Stimulated activated CD8-positive, alpha-beta memory T cell treated with anti-CD3 and anti-CD28 coated beads, Interleukin-4, amount 100 ng/mL, for 4 hours (primary cell): ENCODE measurements at places on chromosomes 2 and 18.

GRCh38 chr2:24453379-24454073 is 37.5 kb upstream of the NCOA1 start:
- DNase-seq, result no peak

DNA sequence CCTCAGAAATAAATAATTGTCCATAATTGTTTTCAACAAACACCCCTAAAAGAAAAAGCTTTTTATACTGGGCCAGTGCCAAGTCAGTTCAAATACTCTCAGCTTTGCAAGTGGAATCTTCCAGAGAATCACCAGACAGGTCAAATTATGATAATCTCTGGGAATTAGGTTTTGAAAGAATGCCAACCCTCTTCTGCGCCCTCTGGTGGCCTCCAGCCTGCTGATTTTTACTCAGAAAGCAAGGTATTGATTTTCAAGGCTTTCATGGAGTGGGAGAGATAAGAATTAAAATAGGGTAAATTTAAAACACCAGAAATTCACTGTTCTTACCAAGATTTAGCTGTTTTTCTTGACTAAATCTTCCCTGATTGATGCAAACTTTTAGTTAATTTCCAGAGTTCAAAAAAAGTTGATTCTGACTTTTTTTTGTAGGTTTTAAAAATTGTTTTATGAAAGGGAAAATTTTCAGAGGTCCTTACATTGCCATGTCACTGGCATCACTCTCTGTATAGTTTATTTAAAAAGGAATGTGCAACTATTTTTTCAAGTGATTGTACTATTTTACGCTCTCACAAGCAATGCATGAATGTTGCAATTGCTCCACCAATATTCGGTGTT is 282.9 kb upstream of the TNP1 start:
- DNase-seq, result no peak

GRCh38 chr2:202171241-202171825 is 67.1 kb downstream of the SUMO1 start:
- no peak for DNase-seq

DNA sequence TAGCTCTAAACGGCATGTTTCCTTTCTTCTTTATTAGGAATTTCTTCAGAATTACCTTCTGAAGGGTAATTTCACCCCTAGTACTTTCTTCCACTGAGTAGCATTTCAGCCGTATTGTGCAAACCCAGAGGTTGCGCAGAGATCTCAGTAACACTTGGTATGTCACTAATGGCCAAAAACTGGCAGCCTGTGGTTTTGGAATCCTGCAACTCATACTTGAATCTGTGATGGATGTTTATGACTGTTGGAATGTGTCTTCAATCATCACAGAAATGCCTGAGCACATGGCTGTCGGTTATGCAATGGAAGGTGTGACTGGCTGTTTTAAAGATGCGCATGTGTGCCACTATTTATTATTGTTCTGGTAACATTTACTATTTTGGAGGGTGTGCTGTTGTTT is 100.0 kb downstream of the COLEC12 start:
- DNase-seq, result no peak
